GM10248 (cell line): ENCODE measurements at places on chromosomes 3 and 15.

DNA sequence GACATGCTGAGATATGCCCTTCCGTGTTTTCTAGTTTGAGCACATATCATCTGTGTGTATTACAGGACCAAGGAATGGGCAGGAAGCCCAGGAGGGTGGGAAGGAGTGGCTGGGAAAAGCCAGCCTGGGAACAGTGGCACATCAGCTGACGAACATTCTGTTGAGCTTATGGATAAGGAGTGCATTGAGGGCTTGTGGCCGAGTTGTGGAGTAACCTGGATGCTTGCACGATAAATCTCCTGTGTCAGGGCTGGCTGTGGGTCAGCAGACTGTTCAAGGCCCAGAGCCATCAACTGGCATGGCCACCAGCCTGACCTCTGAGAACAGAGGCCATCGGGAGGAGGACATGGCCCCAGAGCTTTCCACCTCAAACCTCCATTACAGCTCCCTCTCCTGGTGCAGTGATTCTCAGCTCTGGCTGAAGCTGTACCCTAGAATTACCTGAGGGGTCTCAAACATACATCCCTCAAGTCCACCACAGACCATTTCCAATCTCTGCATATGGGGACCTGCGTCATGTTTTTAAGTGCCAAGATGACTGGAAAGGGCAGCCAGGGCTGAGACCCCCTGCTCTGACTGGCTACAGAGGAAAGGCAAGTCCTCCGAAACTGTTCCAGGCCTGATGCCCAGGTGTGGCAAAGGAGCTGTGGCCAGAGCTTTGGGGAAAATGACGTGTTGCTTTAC is 4.8 kb upstream of the VILL start:
- no peak for DNase-seq

DNA sequence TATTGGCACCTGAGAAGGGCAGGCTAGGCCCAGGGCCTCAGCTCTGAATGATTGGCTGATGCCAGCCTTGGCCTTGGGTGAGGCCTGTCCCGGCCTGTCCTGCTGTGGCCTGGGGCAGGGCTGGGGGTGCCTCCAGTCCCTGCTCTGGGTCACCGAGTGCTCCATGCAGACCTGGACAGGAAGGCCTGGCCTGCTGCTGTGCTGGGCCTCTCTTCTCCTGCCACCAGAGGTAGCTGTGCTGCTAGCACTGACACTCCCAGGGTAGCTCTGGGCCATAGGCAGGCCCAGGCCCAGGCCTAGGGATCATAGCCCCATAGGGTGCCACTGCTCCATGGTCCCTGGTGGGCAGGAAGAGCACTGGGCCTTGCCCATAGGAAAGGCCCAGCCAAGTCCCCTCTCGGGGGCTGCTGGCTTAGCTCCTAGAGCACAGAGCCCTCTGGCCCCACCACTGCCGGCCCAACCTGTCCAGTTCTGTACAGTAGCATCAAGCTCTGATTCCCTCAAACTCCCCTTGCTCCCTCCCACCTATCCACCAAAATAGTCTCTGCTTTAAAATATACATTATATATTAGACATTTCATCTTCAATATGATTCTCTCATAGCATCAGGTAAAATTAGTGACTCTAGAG is 18.2 kb downstream of the ABTB1 start:
- no peak for DNase-seq

DNA sequence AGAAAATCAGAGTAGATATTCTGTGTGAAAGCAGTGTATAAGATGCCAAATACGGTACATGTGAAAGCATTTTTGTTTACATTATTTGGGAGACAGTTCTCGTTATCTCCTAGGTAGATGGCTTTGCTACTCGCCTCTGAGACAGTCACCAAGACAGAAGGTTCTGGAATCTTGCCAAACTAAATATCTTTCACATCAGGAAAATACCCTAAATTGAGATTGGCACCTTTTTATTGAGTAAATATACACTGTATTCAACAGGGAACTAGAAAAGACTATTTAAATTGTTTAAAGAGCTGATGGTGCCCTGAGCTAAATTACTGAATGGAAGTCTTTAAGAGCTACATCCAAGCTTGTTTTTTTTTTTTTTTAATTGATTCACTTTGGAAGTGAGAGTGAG is 3.4 kb downstream of the FGD5 start:
- DNase-seq, result no peak

- no peak for DNase-seq
These were observed 365.3 kb upstream of the KCNMB2 start for GRCh38 chr3:178170698-178171535.

DNA sequence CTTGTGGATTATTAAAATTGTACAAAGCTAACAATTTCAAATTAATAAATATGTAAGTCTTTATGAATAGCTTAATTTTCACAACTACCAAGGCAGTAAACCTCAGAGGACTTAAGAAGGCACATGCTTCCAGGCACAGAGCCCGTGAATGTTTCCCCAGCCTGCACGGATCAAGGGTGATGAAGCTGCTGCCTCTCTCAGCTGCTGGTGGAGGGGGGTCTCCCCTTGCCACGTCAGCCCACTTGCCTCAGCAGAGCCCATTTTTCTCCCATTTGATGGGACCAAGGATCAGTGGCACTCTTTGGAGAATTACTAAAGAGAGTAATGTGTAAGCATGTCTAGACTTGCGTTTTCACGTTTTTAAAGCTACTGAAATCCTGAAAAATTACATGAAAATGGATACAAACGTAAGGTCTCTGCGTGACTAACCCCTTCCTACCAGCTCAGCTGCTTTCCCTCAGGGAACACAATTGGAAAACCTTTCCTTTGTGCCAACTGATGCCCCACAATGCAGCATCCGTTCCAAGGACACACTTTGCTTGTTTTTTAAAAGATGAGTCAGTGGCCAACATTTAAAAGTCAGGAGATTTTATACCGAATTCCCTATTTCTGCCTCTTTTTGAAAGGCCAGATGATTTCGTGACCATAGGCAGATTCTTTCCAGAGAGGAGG is 494.1 kb downstream of the GABRG3 start:
- DNase-seq, result no peak
